ENCODE measurements at places on chromosomes 7 and 10.
A peak's percentile ranks its signal among the peaks of the same experiment; 100 is the strongest.

DNA sequence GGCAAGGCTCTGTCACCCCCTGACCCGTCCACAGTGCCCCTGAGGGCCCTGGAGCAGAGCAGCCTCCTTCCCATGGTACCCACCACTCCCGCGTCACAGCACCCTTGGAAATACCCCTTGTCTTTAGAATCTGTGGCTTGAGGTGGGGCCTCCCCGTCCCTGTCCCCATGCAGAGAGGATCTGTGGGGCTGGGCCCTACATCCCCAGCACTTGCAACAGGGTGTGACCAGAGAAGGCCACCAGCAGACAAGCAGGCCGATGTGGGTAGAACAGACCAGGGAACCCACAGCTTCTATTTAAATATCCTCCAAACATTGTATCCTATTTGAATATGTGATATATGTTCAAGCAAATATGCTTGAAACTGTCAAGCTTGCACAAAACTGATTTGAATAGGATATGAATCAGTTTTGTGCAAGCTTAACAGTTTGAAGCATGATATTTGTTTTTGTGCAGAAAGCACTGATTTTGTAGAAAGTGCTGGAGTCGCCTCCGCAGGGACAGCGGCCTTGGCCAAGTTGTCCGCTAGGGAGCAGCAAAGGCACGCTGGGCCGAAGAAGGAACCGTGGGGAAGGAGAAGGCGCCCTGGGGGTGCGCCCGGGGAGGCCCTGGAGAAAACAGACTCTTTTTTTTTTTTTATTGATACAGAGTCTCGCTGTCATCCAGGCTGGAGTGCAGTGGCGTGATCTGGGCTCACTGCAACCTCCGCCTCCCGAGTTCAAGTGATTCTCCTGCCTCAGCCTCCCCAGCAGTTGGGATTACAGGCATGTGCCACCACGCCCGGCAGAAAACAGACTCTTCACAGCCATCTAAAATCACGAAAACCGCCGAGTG is 2.2 kb downstream of the CFAP46 start:
- no peak for DNase-seq

DNA sequence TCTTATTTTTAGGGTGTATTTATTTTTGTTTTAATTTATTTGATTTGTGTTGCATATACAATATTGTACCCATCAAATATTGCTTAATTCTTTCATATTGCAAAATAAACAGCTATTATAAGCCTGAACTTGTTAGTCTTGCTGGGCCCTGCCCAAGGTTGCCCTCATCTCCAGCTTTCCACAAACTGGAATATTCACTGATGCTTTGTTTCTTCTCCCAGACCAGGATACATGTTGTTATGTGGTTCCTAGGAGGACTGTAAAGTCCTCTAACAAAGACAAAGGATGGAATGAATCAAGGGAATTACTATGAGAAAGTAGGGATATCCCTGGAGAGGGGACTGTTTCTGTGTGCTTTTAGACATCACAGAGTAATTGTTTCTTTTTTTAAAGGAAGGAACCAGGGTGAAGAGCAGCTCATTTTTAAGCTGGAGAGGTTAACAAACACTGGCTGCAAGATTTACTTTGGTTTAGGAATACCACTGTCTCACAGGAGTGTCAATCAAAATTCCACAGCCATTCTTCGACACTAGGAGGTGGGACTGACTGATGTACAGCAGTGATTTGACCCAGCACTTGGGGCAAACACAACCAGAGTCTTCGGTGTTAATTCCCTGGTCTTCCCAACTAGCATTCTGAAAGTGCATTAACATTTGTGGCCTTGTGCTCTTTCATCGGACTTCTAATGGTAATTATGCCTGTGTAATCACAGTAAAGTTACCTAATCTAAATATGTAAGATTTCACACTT is 14.8 kb upstream of the CD36 start:
- no peak for DNase-seq

- DNase-seq = no peak
These were observed 417.6 kb downstream of the GLRX3 start for GRCh38 chr10:130553826-130554225.

- DNase-seq = no peak
These were observed 495.9 kb downstream of the XPNPEP1 start for GRCh38 chr10:109427411-109427810.

- no peak for DNase-seq
These were observed 142.8 kb downstream of the LYZL1 start for GRCh38 chr10:29431711-29432110.

- no peak for DNase-seq
These were observed 24.8 kb upstream of the PFKP start for GRCh38 chr10:3042589-3042988.

DNA sequence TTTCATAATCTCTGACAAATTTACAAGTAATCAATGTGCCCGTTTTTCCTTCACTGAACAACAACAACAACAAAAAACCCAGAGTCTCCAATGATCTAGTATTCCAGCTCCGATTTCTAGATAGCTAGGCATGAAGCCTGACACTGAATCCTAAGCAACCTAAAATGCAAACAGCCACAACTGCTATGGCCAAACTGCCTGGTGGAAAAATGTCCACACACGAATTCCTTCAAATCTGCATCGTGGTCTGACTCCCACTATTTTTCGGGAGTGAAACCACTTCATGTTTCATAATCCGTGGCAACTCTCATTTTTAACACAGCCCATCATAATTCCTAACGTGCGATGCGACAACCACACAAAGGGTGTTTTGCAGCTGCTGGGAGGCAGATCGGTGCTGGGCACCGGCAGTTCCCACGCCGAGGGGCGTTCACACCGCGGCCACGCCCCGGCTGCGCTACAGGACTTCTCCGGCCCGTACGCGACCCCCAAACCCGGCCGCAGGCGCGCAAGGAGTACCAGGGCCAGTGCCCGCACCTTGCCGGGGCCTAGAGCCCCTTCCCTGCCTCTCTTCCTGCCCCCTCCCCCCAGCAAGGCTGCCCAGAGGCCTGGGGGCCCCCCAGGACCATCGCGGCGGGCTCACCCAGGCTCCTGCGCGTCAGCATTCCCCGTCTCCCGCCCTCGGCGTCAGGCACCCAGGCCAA is 814 bp downstream of the RUFY2 start:
- no peak for DNase-seq

GRCh38 chr7:7177044-7177517 is 5.3 kb upstream of the C1GALT1 start:
- DNase-seq = no peak

DNA sequence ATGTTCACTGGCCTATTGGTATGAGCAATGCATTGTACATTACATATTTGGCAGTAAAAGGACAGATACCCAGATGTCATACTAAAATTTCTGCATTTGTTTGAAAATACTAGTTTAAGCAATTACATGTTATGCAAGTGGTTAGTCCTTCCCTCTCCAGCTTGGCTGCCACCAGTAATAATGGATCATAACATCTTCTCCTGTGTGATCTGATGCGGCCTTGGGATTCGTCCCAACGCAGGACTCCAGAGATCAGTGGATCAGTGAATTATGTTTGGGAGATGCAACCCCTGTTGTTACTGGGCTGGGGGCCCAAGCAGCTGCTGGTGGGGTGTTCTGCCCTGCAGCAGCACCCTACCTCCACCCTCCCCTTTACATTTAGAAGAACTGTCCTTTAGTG is 11.2 kb upstream of the PDK4 start:
- DNase-seq = no peak

DNA sequence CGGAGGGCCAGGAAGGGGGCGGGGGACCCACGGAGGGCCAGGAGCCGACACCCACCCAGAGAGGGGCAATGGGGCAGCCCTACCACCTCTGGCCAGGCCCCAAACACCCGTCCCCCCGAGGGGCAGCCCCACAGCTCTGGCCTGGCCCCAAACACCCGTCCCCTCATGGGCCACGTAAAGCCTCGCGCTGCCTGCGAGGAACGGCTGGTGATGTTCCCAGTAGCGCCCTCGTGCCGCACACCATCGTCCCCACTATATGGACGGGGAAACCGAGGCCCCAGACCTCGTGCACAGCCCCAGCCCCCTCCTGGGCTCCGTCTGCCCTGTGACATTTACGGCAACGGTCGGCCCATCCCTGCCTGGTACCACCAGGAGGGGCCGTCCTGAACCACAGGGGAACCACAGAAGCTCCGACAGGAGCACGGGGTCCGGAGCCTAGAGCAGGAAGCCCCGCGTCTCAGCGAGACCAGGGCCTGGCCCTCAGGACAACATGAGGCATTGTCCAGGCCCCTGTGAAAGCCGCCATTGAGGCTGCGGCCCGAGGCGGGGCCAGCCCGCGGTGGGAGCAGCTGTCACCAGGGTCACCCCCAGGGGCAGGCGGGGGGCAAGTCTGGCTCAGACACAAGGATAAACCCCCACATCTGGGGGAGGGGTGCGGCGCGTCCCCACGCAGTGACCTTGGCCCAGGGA is 35.6 kb downstream of the GET4 start:
- no peak for DNase-seq

GRCh38 chr7:69800495-69800894 is 202.2 kb downstream of the AUTS2 start:
- DNase-seq = no peak

DNA sequence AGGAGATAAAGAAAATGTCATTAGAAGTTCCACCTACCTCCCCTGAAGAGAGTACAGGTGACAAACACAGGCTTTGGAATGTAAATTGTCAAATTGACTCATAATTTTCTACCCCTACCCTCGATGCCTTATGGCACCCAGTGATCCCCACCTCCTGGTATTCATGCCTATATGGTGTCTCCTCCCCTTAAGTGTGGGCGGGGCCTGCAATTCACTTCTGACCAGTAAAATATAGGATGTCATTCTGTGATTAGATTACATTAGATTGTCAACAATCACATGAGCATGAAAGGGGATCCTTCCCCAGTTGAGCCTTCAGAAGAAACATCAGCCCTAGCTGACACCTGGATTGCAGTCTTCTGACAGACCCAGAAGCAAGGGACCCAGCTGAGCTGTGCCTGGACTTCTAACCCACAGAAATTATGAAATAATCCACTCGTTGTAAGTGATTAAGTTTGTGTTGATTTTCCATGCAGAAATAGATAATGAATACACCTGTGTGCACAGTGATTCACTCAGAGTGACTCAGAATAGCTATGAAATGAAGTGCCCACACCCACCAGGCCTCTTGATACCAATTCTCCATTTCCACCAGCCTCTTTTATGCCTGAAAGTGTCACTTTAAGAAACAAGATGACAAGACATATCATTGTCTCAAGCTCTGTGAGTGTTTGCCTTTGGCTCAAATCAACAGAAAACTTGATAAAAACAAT is 8.5 kb upstream of the SLC39A12 start:
- no peak for DNase-seq

GRCh38 chr10:133170092-133170491 is 10.1 kb downstream of the KNDC1 start:
- DNase-seq = no peak

GRCh38 chr10:69574571-69574978 is 1.4 kb upstream of the NEUROG3 start:
- DNase-seq = no peak

- DNase-seq = no peak
These were observed 271.3 kb downstream of the TYW1 start for GRCh38 chr7:67267914-67268313.

- no peak for DNase-seq
These were observed 62.9 kb downstream of the SCRN1 start for GRCh38 chr7:29926741-29927140.

DNA sequence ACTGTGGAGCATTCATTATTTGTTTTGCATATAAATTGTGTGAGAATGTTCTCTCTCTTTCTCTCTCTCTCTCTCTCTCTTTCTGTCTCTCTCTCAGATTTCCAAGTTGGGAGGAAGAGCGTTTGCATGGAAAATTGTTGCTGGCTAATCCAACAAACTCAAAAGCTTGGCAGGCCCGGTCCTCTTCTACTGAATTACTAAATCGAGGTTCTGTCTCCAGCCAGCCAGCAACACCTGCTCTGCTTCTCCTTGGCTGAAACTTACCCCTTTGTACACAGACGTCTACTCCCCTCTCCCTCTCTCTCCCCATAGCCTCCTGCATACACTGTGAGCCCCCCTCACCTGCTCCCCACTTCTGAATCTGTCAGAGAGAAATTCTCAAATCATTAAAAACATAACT is 996.4 kb upstream of the AUTS2 start:
- DNase-seq = no peak

DNA sequence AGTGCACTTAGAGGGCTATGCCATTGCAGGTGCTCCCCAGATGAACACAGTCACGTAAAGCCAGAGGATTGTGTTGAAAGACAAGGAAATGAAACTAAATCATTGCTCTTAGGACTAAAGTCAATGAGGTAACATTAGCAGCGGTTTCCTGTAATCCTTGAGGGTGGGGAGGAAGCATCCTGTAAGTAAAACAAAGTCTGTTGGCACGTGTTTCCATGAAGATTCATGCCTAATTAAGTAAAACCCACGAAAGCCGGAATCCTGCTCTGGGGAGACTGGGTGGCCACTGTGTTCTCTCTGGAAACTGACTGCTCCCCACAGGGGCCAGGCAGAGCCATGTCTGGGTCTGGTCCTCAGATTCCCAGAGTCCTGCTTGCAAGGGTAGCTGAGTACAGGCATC is 18.3 kb downstream of the STEAP1B start:
- no peak for DNase-seq

DNA sequence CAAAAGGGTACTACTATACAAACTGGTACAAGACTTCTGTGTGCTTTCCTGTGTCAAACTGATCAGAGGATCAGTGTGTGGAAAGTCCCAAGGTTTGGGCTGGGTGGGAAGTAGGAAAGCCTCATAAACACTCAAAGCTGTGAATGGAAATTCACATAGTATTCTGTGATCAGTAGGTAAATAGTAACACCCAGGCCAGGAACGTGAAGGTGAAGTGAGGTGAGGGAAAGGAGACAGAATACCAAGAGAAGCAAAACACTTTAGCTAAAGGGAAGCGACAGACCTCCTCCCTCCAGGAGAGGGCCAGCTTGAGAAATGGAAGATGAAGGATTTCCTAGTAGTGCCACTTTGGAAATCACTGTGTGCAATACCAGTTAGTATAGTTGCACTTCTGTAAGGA is 451.9 kb downstream of the KCNMA1 start:
- no peak for DNase-seq

GRCh38 chr7:113158756-113159155 is 40.4 kb upstream of the SMIM30 start:
- no peak for DNase-seq

GRCh38 chr7:139249179-139249810 is 18.3 kb downstream of the UBN2 start:
- no peak for DNase-seq

- DNase-seq = peak; percentile 16
These were observed 23.4 kb downstream of the FAM107B start for GRCh38 chr10:14751014-14751896.

GRCh38 chr7:39691821-39692220 is 68.4 kb downstream of the RALA start:
- no peak for DNase-seq

GRCh38 chr7:31925753-31926454 is 144.3 kb downstream of the PDE1C start:
- DNase-seq = no peak

- DNase-seq = no peak
These were observed 12.2 kb downstream of the ATP6V0E2 start for GRCh38 chr7:149886018-149886415.

DNA sequence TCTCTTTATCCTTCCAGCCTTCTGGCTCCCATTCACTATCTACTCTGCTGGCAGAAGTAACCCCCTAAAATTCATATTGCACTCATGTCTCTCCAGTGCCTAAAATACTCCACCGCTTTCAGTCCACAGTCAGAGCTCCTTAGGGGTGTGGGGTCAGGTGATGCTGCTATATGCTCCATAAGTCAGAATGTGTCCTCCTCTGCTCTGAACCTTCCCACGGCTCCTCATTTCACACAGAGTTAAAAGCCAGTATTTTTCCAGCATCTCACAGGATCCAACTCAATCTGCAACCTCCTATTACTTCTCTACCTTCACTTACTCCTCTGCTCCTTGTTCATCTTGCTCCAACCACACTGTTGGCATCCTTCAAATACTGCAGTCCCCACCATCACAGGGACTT is 31.1 kb upstream of the CHCHD3 start:
- no peak for DNase-seq

All from NCI-H446 (cell line).